Putamen (tissue), 1 donor: ENCODE measurements at places on chromosomes 7 and 10.
A peak's percentile ranks its signal among the peaks of the same experiment; 100 is the strongest.

GRCh38 chr7:39609935-39610263 lies 13.5 kb upstream of the RALA start:
- DNase-seq, result no peak

DNA sequence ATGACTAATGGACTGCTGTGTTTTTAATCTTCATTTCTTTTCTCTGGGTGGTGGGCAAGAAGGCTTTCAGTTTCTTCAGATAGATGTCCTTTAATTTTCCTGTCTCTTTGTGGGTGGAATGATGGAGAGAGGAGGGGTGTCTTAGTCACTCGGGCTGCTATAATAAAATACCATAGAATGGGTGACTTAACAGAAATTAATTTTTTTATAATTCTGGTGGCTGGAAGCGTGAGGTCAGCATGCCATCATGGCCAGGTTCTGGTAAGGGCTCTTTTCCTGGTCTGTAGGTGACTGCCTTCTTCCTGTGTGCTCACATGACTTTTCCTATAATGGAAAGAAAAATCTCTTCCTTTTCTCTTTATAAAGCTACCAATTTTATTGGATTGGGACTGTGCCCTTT lies 6.3 kb downstream of the RSBN1L start:
- DNase-seq, result no peak

DNA sequence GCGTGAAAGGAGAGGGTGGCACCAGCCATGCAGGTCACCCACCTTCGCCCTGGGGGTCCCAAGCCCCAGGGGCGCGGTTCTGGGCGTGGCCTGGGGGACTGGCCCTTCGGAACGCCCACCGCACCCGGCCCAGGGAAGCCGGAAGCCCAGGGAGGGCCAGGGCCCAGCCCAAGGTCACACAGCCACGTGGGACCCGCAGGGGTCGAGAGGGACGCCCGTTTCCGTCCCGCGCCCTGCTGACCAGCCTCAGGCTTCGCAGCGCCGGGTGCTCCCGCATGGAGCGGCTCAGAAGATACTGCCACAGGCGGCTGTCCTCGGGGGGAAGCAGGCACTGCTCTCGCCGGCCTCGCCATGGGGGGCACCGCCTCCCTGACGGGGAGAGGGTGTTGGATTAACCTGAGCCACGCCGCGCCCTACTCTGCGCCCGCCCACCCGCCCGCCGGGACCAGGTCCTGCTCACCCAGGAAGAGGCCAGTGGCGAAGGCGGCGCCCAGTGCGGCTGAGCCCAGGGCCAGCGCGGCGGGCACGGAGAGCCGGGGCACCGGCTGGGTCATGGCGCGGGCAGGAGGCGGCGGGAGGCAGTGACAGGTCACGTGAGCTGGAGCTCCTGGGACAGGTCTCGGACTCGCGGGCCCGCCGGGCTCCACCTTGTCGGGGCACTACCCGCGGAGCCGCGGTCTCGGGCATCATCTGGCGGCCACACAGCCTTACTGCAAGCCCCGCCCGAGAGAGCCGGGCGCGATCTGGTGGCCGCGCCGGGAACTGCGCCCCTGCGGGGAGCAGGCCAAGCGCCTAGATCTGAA lies at the start of gene COMTD1:
Gene COMTD1, minus strand, starts transcription at position 583 of the 803 bp plus-strand sequence. Its CDS starts 29 bp downstream, at position 554.
- DNase-seq, result peak; percentile 84

- no peak for DNase-seq
Observed at GRCh38 chr10:100498059-100498458, 21.6 kb downstream of the SEC31B start.

- DNase-seq, result no peak
Observed at GRCh38 chr10:71622616-71623015, 97.0 kb downstream of the C10orf105 start.

DNA sequence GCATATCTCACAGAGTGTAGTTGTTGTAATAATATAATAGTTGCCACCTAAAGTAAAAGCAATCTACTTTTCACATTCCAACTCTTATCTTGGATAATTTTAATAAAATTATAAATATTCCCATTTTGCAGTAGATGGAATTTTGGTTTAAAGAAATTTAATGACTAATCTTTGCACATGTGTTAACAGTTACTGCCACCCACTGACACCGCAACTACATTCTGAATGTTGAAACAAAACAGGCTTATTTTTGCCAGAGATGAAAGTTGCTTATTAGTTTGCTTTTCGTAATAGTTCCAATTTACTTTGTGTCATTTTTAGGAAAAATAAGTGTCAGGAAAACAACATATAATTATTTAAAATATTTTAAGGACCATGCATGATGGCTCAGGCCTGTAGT lies 557.5 kb upstream of the PCDH15 start:
- no peak for DNase-seq

DNA sequence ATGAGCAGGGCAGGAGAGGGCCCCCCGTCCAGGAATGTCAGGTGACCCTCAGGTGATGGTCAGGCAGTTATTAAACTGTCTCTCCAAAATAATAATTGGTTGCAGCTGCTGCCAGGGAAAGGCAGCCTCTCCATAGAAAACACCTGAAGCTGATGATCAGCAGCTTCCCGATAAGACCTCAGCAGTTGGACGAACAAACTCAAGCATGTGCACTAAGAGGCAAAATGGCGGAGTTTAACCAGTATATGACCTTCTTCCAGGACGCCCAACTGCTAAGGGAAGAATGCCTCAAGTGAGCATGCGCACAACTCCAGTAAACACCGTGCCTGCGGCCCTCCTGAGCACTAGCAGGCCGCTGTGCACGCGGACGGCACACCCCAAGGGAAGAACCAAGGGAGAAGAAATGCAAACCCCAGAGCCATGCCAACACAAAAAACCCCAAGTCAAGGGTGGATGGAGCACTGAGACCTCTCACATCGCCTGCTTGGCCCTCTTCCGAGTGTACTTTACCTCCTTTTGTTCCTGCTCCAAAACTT lies 38.9 kb upstream of the ADARB2 start:
- DNase-seq, result no peak

DNA sequence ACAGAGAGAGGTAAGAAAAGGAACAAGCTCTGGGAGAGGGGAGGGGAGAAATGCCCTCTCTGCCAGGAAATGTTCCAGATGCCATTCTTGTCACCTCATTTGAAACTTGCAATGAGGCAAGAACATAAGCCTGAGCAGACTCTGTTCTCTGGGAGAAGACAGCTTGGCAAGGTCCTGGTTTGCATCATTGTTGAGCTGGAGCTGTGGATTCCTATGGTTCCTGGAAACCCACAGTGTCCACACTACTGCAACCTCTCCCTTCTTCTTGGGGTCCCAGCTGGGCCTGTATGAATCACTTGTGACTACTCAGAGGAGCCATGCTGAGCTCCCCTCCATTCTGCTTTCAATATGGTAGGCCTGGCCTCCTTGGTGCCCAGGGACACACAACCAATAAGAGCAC lies 60.8 kb upstream of the HECTD2 start:
- DNase-seq, result no peak

DNA sequence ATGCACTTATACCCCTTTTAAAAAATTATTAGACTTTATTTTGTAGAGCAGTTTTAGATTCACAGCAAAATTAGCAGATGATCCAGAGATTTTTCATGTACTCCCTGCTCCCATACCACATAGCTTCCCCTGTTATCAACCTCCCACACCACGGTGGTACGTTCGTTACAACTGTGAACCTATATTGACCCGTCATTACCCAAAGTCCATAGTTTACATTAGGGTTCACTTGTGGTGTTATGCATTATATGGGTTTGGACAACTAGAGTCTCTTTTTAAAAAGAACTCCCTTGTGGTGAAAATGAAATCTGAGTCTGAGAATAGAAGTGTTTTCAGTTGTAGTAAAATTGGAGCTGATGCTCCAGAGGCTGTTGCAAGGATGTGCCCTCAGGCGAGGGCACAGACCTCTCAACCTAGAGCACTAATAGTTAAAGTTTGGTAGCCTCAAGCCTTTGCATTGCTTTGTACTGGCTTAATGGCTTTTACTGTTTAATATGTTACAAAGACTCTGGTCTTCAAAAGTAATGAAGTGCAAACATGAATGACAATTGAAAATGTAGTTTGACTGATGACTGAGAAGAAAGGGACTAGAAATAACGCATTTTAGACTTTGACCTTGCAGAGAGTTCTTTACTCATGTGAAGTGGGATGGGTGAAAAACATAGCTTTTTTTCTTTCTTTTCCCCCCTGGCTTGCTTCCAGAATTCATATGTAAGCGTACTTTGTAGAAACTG lies 30.6 kb upstream of the CSTF2T start:
- DNase-seq, result no peak

GRCh38 chr10:4239186-4239585 lies 454.2 kb upstream of the KLF6 start:
- no peak for DNase-seq

GRCh38 chr7:151249034-151249731 lies 689 bp upstream of the SMARCD3 start:
- DNase-seq, result no peak

DNA sequence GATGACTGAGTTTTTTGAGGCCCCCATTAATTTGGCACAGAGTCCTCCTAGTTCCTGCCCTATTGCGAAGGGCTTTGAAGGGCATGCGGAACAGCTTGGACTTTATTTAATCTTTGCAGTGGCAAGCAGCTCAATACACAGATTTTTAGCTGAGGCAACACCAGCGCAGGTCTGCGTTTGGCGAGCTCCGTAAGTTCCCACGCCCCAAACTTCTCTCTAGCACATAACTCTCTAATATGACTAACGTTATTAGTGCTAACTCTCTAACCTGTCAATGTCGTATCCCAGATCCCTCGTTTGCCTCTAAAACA lies 366 bp upstream of the TAF3 start:
- no peak for DNase-seq

DNA sequence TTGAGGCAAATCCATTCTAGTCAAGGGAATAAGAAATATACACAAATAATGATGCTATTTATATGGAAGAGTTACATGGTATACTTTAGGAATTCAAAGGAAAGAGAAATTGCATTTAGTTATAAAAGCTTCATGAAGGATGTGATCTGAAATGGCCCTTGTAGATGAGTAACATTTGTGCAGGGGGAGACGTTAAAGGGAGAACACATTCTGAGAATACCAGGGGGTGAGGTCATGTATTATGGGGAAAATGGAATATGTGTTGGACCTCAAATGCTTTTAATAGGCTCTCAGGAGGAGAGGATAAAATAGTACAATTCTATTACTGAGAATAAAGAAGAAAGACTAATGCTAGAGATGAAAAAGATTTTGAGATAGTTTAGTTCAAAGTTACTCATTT lies 122.5 kb upstream of the NOBOX start:
- DNase-seq, result no peak

- DNase-seq, result no peak
Observed at GRCh38 chr10:80938903-80939302, 401.2 kb downstream of the SH2D4B start.

- peak; percentile 47 for DNase-seq
Observed at GRCh38 chr10:10589540-10590303, 427.9 kb upstream of the CELF2 start.

GRCh38 chr10:96835899-96836298 lies 3.8 kb downstream of the LCOR start:
- no peak for DNase-seq

GRCh38 chr10:125802131-125802530 lies 20.9 kb downstream of the UROS start:
- no peak for DNase-seq

DNA sequence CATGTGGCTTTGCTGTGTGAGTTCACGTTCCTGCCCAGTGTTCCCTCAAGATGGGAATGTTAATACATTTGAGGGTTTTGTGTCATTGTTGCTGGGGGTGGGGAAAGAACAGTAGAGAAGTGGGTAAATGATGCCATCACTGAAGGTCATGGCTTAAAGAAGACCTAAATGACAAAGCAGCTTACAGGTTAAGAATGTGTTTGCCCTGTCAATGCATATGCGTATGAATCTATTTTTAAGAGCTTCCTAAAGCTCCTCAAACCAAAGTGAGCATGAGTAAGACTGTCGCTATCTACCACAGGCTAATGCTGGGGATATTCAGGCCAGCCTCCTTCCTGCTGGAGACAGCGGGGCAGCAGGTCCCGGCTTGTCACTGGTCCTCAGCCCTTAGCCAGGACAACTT lies 162.9 kb downstream of the CREB5 start:
- no peak for DNase-seq

DNA sequence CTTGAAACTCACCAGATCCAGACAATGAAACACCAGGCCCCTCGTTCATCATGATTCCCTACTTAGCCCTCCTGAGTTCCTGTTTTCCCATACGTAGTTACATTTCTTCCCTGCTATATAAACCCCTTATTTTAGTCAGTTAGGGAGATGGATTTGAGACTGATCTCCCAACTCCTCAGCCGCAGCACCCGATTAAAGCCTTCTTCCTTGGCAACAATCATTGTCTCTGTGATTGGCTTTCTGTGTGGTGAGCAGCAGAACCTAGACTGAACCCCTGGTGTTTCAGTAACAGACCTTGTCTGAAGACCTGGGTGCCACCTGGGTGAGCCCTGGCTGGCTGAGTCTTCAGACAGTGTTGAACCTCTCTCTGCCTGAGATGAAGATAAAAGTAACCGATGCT lies 118.0 kb downstream of the OAT start:
- DNase-seq, result no peak

DNA sequence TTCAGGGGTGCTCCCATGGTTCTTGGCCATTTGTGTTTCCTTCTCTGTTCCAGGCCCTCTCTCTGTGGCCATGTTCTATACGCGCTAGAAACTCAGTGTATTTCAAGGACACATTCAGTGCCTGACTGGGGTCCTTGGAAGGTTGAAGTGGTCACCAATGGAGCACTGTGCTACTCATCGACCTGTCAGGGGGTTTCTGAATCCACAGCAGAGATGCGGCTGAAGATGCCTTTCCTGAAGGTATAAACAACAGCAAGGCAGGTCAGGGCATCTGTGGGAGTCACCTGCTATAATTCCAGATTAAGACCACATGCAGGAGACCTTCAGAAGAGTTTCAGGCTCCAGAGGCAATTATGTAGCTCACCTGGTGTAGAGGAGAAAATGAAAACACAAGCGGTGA lies 86.8 kb upstream of the MGMT start:
- DNase-seq, result no peak

GRCh38 chr7:46205478-46205877 lies 284.4 kb upstream of the IGFBP3 start:
- no peak for DNase-seq

DNA sequence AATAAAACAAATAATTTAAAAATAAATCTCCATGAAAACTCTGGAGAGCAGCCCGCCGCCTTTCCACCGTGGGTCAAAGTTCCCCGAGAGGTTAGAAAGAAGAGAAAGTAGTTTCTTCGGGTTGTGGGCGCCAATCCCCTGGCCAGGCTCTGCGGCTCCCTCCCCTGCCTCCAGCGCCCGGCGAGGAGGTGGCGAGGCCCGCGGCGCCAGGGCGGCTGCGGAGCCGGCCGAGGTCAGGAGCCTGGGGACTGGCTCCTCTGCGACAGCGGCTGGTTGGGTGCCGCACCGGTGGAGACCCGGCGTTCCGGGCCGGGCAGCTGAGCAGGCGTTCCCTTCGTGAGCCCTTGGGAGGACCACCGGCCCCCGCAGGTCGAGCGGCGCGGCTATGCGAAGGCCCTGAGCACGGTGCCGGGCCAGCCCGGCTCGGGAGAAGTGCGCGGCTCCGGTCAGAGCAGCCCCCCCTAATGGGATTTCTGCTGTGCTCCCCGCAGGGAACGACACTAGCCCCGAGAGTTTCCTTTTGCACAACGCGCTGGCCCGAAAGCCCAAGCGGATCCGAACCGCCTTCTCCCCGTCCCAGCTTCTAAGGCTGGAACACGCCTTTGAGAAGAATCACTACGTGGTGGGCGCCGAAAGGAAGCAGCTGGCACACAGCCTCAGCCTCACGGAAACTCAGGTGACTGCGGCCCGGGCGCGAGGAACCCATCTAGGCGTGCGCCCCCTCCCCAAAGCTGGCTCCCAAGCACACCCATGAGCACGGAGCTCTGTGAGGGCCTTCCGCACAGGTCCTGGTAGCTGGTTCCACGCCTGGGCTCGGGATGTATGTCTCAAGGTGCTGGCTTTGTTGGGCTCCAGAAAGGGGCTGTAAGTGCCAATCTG lies 2.8 kb downstream of the EMX2 start:
- no peak for DNase-seq
